NCI-H460 (cell line): ENCODE measurements at places on chromosomes 5 and 9. TPM values are rescaled to one million over a fixed set of nuclear protein-coding genes. Genes with fewer than 3 reads are reported as not detected.
A peak's percentile ranks its signal among the peaks of the same experiment; 100 is the strongest.

GRCh38 chr9:89622933-89623861, 18.4 kb downstream of the GADD45G start:
- no peak for DNase-seq

GRCh38 chr9:15349892-15350761, 43.1 kb upstream of the TTC39B start:
- no peak for DNase-seq

- DNase-seq, result no peak
Observed at GRCh38 chr5:6715271-6715670, 2.0 kb downstream of the TENT4A start.

- DNase-seq, result peak; percentile 41
Observed at GRCh38 chr5:126119887-126120442, 303.2 kb upstream of the GRAMD2B start.

DNA sequence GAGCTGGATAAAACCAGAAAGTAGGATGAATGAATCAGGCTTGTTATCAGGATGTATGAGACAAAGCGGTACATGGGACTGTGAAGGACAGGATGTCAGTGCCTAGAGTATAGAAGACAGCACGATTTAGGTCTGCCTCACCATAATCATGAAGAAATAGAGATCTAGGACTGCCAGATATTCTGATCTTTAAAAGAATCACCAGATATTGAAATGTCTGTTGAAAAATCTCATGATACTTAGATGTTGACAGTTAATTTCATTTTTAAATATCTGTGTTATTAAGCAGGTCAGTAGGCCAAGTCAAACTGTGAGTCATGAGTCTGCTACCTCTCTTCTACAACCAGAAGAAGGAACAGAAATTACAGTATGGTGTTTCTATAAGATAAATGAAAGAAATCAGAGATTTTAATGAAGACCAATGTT, 65.0 kb downstream of the ST8SIA4 start:
- no peak for DNase-seq

DNA sequence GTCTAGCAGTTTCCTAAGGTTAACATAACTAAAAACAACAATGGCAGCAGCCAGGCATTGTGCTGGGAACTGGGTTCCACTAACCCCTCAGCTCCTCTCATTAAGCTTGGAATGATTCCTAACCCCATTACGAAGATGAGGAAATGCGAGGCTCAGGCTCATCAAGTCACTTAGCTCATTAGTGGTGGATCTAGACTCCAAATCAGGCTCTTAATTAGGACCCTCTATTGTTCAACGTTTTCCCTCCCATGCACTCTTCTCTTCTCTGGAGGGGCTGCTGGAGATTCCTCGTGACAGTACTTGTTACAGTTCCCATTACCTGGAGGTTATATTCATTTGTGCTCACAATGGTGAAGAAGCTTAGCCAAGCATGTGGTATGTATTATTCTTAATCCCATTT, 6.5 kb downstream of the TAS2R1 start:
- DNase-seq, result no peak

RLN2 gene
- not detected in 2 replicates for total RNA-seq

HTR4 gene
- not detected in 2 replicates for total RNA-seq

SHLD3 gene
- 7.5 and 10.2 TPM in 2 replicates for total RNA-seq
